Spleen (tissue), 13 donors: ENCODE measurements at places on chromosomes 16 and 17. TPM values are rescaled to one million over a fixed set of nuclear protein-coding genes. Genes with fewer than 3 reads are reported as not detected.

PRR35 gene
- total RNA-seq, result not detected

SDR42E2 gene
- total RNA-seq, result not detected

CDT1 gene
- 17.2 TPM for total RNA-seq

CBX8 gene
- total RNA-seq, result 5.1 TPM

PRR15L gene
- not detected for total RNA-seq

DNA sequence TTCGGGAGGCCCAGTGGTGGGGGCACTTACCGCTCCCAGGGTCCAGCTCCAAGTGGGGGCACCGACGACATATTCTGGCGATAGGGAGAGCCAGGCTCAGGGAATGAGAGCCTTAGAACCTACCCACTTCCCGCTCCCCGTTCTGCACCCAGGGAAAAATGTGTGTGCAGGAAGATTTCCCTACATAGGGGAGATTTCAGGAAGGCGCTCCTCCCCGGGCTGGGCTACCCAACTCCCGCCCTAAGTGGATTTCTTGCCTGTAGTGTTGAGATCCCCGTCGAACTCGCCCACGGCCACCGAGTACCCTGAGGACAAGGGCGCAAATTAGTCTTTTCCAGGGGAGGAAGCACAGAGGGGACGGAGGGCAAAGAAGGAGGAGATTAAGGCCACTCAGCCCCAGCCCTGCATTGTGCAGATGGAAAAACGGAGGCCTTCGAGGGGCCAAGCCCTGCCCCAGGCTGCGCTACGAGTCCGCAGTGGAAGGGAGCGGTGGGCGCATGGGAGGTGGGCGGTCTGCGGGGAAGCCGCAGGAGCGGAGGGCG lies 5.1 kb downstream of the ITGA2B start:
- H3K4me1 ChIP-seq, result peaks cover 15% of the 10 kb centered on the region
- H3K4me3 ChIP-seq, result no peak overlapping the region
- no peak overlapping the region for H3K27ac ChIP-seq
- H3K27me3 ChIP-seq, result peaks cover 16% of the 10 kb centered on the region
- no peak for DNase-seq

DNA sequence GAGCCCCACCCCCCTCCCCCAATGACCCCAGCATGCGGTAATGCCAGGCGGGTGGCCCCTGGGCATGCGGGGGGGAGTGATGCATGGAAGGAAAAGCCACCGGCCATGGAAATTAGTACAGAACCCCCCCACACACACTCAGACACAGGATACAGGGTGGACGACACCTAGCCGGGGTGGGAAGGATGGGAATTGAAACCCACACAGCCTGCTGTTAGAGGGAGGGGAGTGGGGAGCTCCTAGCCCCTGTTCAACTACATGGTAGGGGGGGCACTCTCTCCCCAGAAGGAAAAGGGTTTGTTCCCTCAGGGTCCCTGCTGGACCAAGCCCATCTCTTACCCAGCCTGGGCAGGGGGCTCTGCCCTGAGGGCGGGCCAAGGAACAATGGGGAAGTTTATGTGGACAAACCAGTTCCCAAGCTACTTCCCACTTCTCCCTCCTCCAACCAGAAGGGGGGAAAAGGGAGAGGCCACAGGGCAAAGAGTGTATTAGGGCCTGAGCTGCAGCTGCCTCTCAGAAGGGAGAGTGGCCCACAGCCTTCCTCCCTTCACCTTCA lies 5.2 kb downstream of the TMUB2 start:
- DNase-seq, result no peak
- H3K36me3 ChIP-seq, result peaks cover 84% of the 10 kb centered on the region
- H3K4me1 ChIP-seq, result peaks cover 41% of the 10 kb centered on the region
- H3K27ac ChIP-seq, result peak overlapping the region; percentile 50

GRCh38 chr16:11563493-11564040 lies 23.2 kb downstream of the LITAF start:
- no peaks in the 10 kb centered on the region for H3K27me3 ChIP-seq
- H3K4me1 ChIP-seq, result peaks cover 20% of the 10 kb centered on the region
- H3K36me3 ChIP-seq, result peaks cover 39% of the 10 kb centered on the region
- DNase-seq, result no peak

DNA sequence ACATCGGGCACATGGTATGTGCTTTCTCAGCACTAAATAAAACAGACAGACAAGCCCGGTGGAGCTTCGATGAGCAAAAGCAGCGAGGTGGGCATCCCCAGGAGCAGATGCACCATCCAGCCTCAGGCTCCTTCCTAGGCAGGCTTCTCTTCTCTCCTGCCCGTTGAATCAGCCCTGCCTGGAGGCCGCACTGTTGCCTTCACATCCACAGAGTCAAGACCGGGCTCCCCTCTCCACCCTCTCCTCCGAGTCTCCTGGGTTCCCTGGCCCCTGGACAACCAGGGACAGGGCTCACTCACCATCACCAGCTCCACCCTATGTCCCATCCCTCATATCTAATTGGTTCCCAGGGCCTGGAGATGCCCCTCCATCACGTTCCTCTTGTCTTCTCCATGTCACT lies 79.7 kb upstream of the RCVRN start:
- H3K4me1 ChIP-seq, result peaks cover 50% of the 10 kb centered on the region
- no peak overlapping the region for H3K27ac ChIP-seq
- no peaks in the 10 kb centered on the region for H3K27me3 ChIP-seq
- no peaks in the 10 kb centered on the region for H3K36me3 ChIP-seq
- no peak for DNase-seq
- H3K4me3 ChIP-seq, result no peak overlapping the region

- peaks cover 29% of the 10 kb centered on the region for H3K4me1 ChIP-seq
- no peak overlapping the region for H3K4me3 ChIP-seq
- peak overlapping the region; percentile 85 for H3K27ac ChIP-seq
- H3K36me3 ChIP-seq, result no peaks in the 10 kb centered on the region
- no peaks in the 10 kb centered on the region for H3K27me3 ChIP-seq
These were observed 89.3 kb downstream of the SMG6 start for GRCh38 chr17:2214047-2214928.

- no peaks in the 10 kb centered on the region for H3K27me3 ChIP-seq
- DNase-seq, result no peak
- H3K36me3 ChIP-seq, result no peaks in the 10 kb centered on the region
- peak overlapping the region; percentile 14 for H3K27ac ChIP-seq
These were observed 2.7 kb downstream of the FBXO31 start for GRCh38 chr16:87380881-87381280.

- H3K27ac ChIP-seq, result no peak overlapping the region
- DNase-seq, result no peak
- no peaks in the 10 kb centered on the region for H3K27me3 ChIP-seq
- no peak overlapping the region for H3K4me3 ChIP-seq
These were observed 110.4 kb downstream of the MSI2 start for GRCh38 chr17:57366558-57367351.

DNA sequence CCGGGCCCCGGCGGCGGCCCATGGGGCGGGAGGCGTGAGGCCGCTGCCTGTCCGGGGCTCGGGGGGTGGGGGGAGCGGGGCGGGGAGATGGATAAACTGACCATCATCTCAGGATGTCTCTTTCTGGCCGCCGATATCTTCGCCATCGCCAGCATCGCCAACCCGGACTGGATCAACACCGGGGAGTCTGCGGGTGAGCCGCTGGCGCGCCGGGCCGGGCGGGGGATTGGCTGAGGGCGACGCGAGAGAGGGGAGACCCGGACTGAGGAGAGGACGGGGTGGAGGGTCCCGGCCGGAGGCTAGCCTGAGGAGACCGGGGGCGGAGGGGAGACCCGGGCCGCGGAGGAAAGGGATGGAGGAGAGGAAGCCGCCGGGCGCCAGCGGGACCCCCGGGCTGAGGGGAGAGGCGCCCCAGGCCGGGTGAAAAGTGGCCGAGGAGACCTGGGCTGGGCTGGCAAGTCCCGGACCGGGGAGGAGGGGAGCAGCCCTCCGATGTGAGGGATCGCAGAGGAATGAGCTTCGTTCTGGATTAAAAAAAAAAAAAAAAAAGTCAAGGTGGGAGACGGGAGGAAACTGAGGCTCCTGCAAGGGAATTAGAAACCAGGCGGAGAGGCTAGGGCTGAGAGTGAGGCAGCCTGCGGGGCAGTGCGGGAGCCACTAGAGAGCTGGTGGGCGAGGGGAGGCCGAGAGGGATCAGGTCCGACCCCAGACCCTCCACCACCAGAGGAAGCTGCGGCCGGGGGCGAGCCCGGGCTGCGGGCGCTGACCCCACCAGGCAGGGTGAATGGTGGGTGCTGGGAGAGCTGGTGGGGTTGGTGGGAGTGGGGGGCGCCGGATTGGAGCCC lies 526 bp downstream of the MOSMO start:
- peak; percentile 86 for DNase-seq
- no peaks in the 10 kb centered on the region for H3K36me3 ChIP-seq
- peak overlapping the region; percentile 76 for H3K4me3 ChIP-seq
- no peaks in the 10 kb centered on the region for H3K27me3 ChIP-seq
- peak overlapping the region; percentile 73 for H3K27ac ChIP-seq

GRCh38 chr16:86618431-86619238 lies 40.3 kb downstream of the FOXL1 start:
- no peaks in the 10 kb centered on the region for H3K36me3 ChIP-seq
- no peaks in the 10 kb centered on the region for H3K4me1 ChIP-seq
- peaks cover 5% of the 10 kb centered on the region for H3K27me3 ChIP-seq
- no peak for DNase-seq

DNA sequence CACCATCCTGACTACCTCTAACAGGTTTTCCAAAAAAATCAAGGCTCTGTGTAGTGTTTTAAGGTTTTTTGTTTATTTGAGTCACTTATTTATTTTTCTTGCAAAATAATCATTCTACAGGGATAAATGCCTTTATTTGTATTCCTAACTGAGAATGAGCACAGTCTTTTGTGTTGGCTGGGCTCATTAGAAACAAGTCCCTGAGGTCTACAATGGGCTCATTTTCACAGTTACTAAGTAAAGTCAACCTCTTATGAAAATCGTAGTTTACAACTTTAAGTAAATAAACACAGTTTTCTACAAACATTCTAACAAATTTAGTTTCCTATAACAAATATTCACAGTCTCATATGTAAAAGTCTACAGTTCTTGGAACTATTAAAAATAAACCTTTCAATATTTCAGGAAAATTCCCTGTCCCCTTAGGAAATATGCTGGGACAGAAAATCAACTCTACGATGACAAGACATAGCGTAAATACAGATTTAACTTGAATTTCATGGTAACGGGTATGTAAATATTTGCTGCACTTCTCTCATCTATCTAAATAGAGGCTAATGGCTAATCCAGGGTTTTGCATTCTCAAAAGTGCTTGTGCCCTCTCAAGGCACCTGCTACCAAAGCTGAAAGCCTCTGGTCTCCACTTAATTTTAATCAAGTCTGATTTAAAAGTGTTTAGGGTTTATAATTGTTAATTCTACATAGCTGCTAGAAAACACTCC lies 31.5 kb upstream of the CDH5 start:
- no peaks in the 10 kb centered on the region for H3K4me1 ChIP-seq
- no peak overlapping the region for H3K4me3 ChIP-seq
- no peak for DNase-seq

- no peak for DNase-seq
- no peaks in the 10 kb centered on the region for H3K36me3 ChIP-seq
- no peak overlapping the region for H3K27ac ChIP-seq
- H3K4me1 ChIP-seq, result no peaks in the 10 kb centered on the region
- H3K27me3 ChIP-seq, result no peaks in the 10 kb centered on the region
- H3K4me3 ChIP-seq, result no peak overlapping the region
These were observed 16.5 kb downstream of the TSPOAP1 start for GRCh38 chr17:58312021-58312630.

- H3K4me1 ChIP-seq, result peaks cover 52% of the 10 kb centered on the region
- H3K27me3 ChIP-seq, result no peaks in the 10 kb centered on the region
- H3K27ac ChIP-seq, result peak overlapping the region; percentile 59
- H3K4me3 ChIP-seq, result no peak overlapping the region
- H3K36me3 ChIP-seq, result no peaks in the 10 kb centered on the region
- DNase-seq, result no peak
These were observed 42.7 kb downstream of the CMIP start for GRCh38 chr16:81487301-81487720.

- no peaks in the 10 kb centered on the region for H3K4me1 ChIP-seq
- H3K4me3 ChIP-seq, result no peak overlapping the region
- H3K27me3 ChIP-seq, result no peaks in the 10 kb centered on the region
These were observed 32.6 kb upstream of the ARL6IP1 start for GRCh38 chr16:18833707-18834505.

DNA sequence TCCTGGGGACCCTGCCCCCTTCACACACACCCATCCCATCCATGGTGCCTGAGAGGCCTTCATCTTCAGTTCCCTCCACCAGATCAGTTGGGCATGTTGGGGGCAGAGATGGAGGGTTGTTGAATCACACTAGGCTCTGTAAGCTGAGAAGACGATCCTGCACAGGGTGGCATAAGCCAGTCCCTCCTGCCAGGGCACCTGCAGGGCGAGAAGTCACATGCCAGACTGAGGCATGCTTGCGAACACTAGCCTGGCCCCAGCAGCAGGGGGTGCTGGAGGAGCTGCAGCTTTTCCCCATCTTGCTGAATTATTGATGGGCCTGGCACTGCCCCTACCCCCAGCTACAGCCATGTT lies 6.1 kb upstream of the TBX2 start:
- no peaks in the 10 kb centered on the region for H3K36me3 ChIP-seq
- peaks cover 18% of the 10 kb centered on the region for H3K27me3 ChIP-seq
- no peak overlapping the region for H3K4me3 ChIP-seq
